ENCODE measurements at places on chromosomes 5 and 9.
A peak's percentile ranks its signal among the peaks of the same experiment; 100 is the strongest.

GRCh38 chr5:168480601-168481000, 5.7 kb upstream of the RARS1 start:
- DNase-seq, result no peak

DNA sequence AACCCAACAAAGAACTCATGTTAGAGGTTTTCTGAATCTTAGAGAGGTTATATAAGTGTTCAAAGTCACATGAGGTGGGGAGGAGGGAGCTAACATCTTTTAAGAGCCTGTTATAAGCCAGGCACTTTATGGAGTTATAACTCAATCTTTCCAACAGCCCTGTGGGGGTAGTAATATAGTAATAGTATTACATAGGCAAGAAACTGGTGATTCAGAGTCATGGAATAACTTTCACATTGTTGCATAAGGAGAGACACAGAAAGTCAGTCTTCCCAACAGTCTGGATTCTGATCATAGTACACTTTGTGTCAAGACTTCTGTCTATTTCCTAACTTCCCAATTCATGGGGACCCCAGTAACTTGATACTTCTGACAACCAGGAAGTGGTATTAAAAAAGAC, 89.2 kb downstream of the ACER2 start:
- peak; percentile 56 for DNase-seq

GRCh38 chr9:109036744-109037680, 23.7 kb upstream of the CTNNAL1 start:
- DNase-seq, result no peak

DNA sequence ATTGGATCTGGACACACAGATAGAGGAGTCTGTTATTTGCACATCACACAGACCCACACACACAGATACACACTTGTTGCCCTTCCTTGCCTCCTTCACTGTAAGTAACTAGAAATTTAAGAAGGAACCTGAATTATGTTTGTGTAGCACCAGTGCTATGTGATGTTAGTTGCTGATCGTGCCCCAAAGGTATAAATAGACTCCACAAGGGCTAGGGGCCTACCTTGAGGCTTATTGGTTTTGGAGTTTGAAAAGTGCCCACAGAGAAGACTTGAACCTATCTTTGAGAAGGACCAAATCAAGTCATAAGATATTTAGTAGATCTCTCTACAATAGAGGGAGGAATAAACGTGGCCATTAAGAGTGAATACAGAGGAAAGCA, 8.8 kb upstream of the TGFBI start:
- no peak for DNase-seq

DNA sequence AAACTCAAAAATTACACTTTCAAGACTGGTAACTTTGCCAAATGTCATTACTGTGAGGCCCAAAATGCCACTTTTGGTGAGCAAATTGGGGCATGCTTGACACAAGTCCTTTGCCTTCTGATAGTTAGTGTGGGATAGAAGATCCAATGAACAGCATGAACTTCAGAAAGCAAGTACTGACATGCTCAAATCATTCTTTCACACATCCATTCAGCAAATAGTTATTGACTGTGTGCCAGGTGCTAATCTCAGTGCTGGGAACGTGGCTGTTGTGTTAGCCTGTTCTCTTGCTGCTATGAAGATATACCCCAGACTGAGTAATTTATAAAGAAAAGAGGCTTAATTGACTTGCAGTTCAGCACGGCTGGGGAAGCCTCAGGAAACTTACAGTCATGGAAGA, 247.0 kb downstream of the CHSY3 start:
- no peak for DNase-seq

- no peak for DNase-seq
Observed at GRCh38 chr9:2229109-2229721, 214.1 kb downstream of the SMARCA2 start.

GRCh38 chr5:6729386-6730310, 16.4 kb downstream of the TENT4A start:
- DNase-seq, result no peak

- no peak for DNase-seq
Observed at GRCh38 chr9:119273984-119274665, 95.1 kb downstream of the BRINP1 start.

DNA sequence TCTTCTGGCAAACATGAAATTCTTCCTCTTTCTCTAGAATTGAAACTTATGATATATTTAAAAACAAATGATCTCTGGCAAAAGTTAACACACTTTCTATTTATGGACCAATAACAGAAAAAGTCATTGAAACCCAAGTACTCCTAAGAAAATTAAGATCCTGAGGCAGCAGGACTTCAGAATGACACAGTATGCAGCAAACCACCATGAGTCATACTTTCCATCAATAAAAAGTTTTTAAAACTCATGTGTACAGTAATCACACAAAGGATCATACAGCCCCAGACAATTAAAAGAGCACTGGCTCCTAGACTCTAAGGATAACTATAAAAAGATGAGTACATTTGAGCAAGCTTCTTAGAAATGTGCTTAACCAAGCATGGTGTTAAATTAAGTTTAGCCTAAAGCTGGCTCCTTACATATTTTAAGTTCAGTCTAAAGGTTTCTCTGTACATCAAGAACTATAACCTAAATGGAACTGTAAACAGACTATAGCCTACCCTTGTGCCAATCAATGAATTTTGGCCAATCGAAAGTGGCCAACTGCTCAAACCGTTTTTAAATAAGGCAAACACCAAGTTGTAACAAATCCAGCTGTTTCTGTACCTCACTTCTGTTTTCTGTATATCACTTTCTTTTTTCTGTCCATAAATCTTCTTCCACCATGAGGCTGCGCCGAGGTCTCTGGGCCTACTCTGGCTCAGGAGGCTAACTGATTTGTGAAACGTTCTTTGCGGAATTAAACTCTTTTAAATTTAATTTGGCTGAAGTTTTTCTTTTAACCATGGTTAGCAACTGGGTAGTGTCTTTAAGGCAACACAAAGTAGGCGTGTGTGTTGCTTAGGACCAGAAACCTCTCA, 232.1 kb upstream of the PIK3R1 start:
- DNase-seq, result peak; percentile 71

DNA sequence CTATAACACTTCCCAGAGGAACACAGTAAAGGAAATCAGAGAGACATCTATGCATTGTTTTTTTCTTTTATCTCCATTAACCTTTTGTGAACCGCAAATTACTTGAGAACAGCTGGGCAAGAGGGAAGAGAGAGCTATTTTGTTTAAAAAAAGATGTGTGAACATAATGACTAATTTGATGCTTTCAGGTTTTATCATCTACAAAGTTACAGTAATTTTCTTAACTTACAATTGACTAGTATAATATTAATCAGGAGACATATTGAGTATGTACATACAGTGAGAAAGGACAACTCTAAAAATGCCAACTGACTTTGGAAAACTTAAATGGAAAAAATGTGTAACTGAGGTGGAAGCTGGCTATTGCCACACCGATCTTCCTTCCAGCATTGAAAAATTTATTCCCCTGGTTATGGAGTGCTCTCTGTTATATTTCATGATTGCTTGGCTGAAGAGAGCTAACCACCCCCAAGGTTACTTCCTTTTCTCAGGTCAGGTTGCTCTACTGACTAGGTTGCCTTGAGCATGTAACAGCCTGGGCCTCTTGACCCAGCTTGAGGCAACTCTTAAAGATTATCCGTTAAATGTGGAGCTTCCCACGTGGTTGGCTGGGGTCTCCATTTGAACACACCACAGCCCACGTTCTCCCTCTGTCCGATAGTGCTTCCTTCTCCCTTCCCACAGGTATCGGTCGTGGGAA, 62.6 kb upstream of the C6 start:
- no peak for DNase-seq

DNA sequence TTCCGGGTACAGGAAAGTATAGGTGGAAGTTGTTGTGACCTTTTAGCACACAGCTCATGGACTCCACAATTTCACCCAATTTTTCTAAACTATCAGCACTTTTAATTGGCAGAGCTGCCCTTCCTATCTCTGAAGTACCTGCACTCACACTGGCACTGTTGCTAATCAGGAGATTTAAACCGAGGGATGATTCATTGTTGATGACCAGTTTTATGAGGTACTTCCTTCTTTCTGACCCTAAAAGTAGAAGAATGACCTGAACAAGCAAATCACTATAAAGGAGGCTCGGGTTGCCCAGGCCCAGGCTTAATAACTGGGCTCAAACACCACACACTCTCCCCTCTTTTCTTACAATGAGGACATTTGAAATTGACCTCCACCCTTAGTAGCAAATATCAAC, 105.9 kb downstream of the KCNN2 start:
- no peak for DNase-seq

Measured in fibroblast of the conjunctiva (primary cell).